ENCODE measurements at places on chromosomes 12 and 14.

- H3K27me3 ChIP-seq: peaks cover 6% of the 10 kb centered on the region
- peaks cover 20% of the 10 kb centered on the region for H3K4me1 ChIP-seq
- no peak overlapping the region for H3K27ac ChIP-seq
- H3K4me3 ChIP-seq: no peak overlapping the region
- no peak for DNase-seq
These were observed 3.5 kb downstream of the RIN3 start for GRCh38 chr14:92516966-92517506.

DNA sequence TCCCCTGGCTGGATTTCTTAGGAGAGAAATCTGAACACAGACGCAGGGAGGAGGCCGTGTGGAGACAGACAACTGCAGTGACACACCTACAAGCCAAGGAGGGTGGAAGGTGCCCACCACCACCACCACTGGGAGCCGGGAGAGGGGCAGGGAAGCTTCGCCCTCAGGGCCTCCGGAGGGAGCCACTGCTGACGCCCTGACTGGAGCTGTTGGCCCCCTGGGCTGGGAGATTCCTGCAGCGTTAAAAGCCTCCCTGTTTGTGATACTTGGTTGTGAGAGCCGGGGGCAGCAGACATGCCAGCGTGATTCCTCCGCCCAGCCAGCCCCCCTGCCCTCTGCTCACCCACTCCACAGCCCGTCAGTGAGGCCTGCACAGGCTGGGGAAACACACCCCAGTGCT is 72.0 kb downstream of the CHGA start:
- H3K36me3 ChIP-seq: peaks cover 3% of the 10 kb centered on the region
- no peak overlapping the region for H3K27ac ChIP-seq
- H3K4me1 ChIP-seq: peaks cover 2% of the 10 kb centered on the region
- no peak for DNase-seq
- no peaks in the 10 kb centered on the region for H3K27me3 ChIP-seq
- H3K4me3 ChIP-seq: no peak overlapping the region

DNA sequence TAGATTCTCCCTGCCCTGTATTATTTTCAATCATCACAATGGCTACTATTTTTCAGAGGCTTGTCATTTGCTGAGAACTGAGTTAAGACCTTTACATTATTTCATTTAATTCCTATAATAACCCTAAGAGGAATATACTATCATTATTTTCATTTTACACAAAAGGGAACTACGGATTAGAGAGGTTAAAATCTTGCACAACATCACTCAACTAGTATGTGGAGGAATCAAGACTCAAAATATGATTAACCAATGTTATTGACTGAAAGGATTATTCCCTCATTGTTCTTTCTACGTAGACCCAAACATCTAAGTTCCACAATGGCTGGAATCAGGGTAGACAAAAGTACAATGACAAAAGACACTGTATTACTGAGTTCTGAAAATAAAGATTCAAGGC is 45.0 kb downstream of the GPR65 start:
- peaks cover 4% of the 10 kb centered on the region for H3K4me1 ChIP-seq
- DNase-seq: no peak
- peaks cover 4% of the 10 kb centered on the region for H3K36me3 ChIP-seq
- no peak overlapping the region for H3K27ac ChIP-seq

GRCh38 chr12:63990828-63991547 is 146.5 kb downstream of the SRGAP1 start:
- H3K36me3 ChIP-seq: peaks cover 2% of the 10 kb centered on the region
- H3K4me1 ChIP-seq: peaks cover 2% of the 10 kb centered on the region
- no peak for DNase-seq
- peaks cover 24% of the 10 kb centered on the region for H3K27me3 ChIP-seq

GRCh38 chr12:32248441-32249140 is 141.9 kb downstream of the BICD1 start:
- H3K36me3 ChIP-seq: peaks cover 1% of the 10 kb centered on the region
- H3K27ac ChIP-seq: no peak overlapping the region
- no peak overlapping the region for H3K4me3 ChIP-seq
- no peak for DNase-seq
- peaks cover 3% of the 10 kb centered on the region for H3K4me1 ChIP-seq

- H3K36me3 ChIP-seq: peaks cover 8% of the 10 kb centered on the region
- peak overlapping the region; percentile 97 for H3K4me3 ChIP-seq
- peaks cover 64% of the 10 kb centered on the region for H3K4me1 ChIP-seq
- H3K27me3 ChIP-seq: no peaks in the 10 kb centered on the region
- peak overlapping the region; percentile 92 for H3K27ac ChIP-seq
- DNase-seq: no peak
These were observed 687 bp downstream of the RAB35 start for GRCh38 chr12:120115692-120116440.

- H3K4me1 ChIP-seq: peaks cover 18% of the 10 kb centered on the region
- no peak overlapping the region for H3K4me3 ChIP-seq
- H3K27ac ChIP-seq: no peak overlapping the region
- H3K27me3 ChIP-seq: no peaks in the 10 kb centered on the region
- H3K36me3 ChIP-seq: peaks cover 4% of the 10 kb centered on the region
These were observed 129.2 kb downstream of the DIP2B start for GRCh38 chr12:50633955-50634354.

- no peak overlapping the region for H3K27ac ChIP-seq
- DNase-seq: no peak
- H3K4me3 ChIP-seq: no peak overlapping the region
- H3K36me3 ChIP-seq: no peaks in the 10 kb centered on the region
- H3K27me3 ChIP-seq: no peaks in the 10 kb centered on the region
- H3K4me1 ChIP-seq: no peaks in the 10 kb centered on the region
These were observed 51.7 kb downstream of the ATP23 start for GRCh38 chr12:57993030-57993429.

DNA sequence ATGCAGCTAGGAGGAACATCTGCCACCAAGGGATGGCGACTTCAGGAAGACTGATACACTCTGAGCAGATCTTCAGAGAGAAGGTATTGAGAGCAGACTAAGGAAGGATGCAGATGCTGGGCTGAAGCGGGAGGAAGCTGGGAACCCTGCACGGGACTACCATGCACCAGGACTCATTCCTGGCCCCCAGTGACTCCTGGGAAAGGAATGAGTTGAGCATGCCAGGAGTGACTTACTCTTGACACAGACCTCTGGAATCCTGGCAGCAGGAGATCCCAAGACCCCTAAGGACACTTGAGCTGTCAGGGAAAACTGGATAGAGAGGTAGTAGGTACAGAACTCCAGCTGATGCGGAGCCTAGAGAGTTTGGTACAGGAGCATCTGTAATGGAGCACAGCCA is 336.1 kb downstream of the RPS29 start:
- no peak overlapping the region for H3K4me3 ChIP-seq
- no peaks in the 10 kb centered on the region for H3K27me3 ChIP-seq
- no peak overlapping the region for H3K27ac ChIP-seq
- H3K36me3 ChIP-seq: no peaks in the 10 kb centered on the region

- H3K4me3 ChIP-seq: no peak overlapping the region
- H3K27ac ChIP-seq: no peak overlapping the region
- H3K4me1 ChIP-seq: peaks cover 3% of the 10 kb centered on the region
- no peak for DNase-seq
- peaks cover 13% of the 10 kb centered on the region for H3K27me3 ChIP-seq
- peaks cover 5% of the 10 kb centered on the region for H3K36me3 ChIP-seq
These were observed 68.1 kb upstream of the SFSWAP start for GRCh38 chr12:131642771-131643170.

- no peak overlapping the region for H3K27ac ChIP-seq
- H3K4me3 ChIP-seq: no peak overlapping the region
- H3K4me1 ChIP-seq: peaks cover 14% of the 10 kb centered on the region
- no peaks in the 10 kb centered on the region for H3K27me3 ChIP-seq
These were observed 43.7 kb upstream of the ATP2B1 start for GRCh38 chr12:89752341-89752740.

GRCh38 chr12:101107032-101107763 is 102.8 kb downstream of the SLC5A8 start:
- DNase-seq: no peak
- no peaks in the 10 kb centered on the region for H3K4me1 ChIP-seq
- H3K27me3 ChIP-seq: no peaks in the 10 kb centered on the region
- H3K4me3 ChIP-seq: no peak overlapping the region
- H3K36me3 ChIP-seq: no peaks in the 10 kb centered on the region
